ENCODE measurements at places on chromosomes 4 and X. TPM values are rescaled to one million over a fixed set of nuclear protein-coding genes. Genes with fewer than 3 reads are reported as not detected.

MMRN1 gene
- total RNA-seq = 96.3 TPM

GLUD2 gene
- 0.98 TPM for total RNA-seq

TMPRSS11F gene
- 13.8 TPM for total RNA-seq

WDR45 gene
- total RNA-seq = 72.7 TPM

GUCY2F gene
- total RNA-seq = not detected

TRIM60 gene
- total RNA-seq = not detected

DNA sequence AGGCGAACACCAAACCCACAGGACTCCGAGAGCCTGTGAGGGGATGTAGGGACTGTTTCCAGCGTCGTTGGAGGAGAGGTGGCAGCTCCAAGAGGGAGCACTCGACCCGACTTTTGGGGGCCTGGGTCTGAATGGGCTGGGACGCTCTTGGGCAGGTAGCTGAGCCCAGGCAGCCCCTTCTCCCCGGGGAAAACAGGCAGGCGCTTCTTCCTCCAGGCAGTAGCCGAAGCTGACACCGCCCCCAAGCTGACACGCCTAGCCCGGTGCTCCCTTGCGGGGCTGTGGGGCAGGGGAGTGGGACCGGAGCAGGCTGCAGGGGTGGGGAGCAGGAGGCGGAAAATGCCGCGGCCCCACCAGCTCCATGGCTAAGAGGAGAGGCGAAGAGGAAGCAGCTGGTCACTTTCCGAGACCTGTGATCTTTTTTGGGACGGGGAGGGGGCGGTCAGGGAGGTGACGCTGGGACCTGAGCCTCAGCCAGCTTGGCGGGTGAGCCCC is 4.2 kb downstream of the NKX1-1 start:
- no peak overlapping the region for H3K4me3 ChIP-seq
- H3K27me3 ChIP-seq = peaks cover 37% of the 10 kb centered on the region
- peaks cover 35% of the 10 kb centered on the region for H3K4me1 ChIP-seq

GRCh38 chr4:80033581-80033980 is 39.4 kb downstream of the ANTXR2 start:
- H3K27me3 ChIP-seq = no peaks in the 10 kb centered on the region
- H3K27ac ChIP-seq = no peak overlapping the region
- peaks cover 20% of the 10 kb centered on the region for H3K4me1 ChIP-seq
- DNase-seq = no peak
- no peak overlapping the region for H3K4me3 ChIP-seq
- H3K36me3 ChIP-seq = peaks cover 26% of the 10 kb centered on the region

DNA sequence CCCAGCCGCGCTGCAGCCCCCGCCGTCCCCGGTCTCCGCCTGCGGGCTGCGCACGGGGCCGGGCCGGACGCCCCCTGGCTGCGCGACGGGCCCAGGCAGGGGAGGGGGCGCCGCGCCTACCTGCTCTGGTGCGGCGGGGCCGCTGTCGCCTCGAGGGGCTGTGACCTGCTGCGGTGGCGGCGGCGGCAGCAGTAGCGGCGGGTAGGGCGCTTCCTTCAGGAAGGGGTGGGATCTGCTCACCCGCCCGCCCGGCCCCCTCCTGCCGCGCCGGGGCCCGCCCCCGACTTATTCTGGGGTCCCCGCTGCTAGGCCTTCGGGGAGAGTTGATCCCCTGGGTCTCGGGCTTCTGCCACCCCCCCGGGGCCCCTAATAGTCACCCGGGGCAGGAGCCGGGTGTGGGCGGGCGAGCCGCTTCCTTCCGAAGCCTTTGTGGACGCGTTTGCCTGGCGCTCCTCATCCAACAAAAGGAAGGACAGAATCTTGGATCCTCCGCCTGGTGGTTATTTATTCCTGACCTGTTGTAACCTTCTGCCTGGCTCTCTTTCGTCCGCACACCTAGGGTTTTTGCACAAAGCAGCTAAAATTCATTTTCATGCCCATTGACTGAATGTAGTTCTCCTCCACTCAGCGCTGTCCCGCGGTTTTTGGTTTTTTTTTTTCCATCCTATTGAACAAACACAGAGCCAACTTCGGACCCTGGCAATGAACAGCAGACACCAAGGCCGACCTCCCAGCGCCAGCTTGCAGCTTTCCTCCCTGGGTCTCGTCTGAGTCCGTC is at the start of gene TMEM150C:
TMEM150C (minus strand) TSS at position 203 of the 778 bp plus-strand sequence. CDS start 57,331 bp downstream, outside the sequence.
- no peak within 1 kb of the TSS for H3K27ac ChIP-seq
- H3K4me1 ChIP-seq = peaks cover 7% of the 10 kb centered on the region
- peak within 1 kb of the TSS; percentile 58 for H3K4me3 ChIP-seq
- DNase-seq = no peak
- no peaks in the 10 kb centered on the region for H3K27me3 ChIP-seq
- H3K36me3 ChIP-seq = no peaks in the 10 kb centered on the region

GRCh38 chr4:10703766-10704429 is 19.3 kb upstream of the CLNK start:
- H3K4me3 ChIP-seq = no peak overlapping the region
- H3K27me3 ChIP-seq = no peaks in the 10 kb centered on the region
- H3K27ac ChIP-seq = no peak overlapping the region
- no peaks in the 10 kb centered on the region for H3K36me3 ChIP-seq
- no peaks in the 10 kb centered on the region for H3K4me1 ChIP-seq

- no peak overlapping the region for H3K27ac ChIP-seq
- H3K36me3 ChIP-seq = no peaks in the 10 kb centered on the region
- no peak for DNase-seq
- no peaks in the 10 kb centered on the region for H3K4me1 ChIP-seq
- no peak overlapping the region for H3K4me3 ChIP-seq
Measured at GRCh38 chr4:46878641-46879040, 30.4 kb downstream of the COX7B2 start.

DNA sequence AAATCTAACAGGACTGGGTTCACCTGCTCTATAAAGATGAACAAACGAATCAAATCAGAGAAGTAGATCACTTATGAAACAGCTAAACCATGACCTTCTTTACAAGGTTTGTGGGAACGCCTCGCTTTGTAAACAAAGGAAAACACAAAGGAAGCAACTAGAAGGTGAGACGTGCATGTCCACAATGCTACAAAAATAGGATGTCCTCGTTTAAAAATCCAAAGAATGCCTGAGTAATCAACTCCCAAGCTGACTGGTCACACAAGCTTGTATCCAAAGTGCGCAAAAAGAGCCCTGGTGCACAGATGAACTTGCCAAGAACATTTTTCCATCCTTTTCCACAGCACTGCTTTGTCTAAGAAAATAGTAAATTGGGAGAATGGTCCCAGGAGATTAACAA is 6.3 kb upstream of the SH3KBP1 start:
- H3K4me3 ChIP-seq = no peak overlapping the region
- no peak overlapping the region for H3K27ac ChIP-seq

DNA sequence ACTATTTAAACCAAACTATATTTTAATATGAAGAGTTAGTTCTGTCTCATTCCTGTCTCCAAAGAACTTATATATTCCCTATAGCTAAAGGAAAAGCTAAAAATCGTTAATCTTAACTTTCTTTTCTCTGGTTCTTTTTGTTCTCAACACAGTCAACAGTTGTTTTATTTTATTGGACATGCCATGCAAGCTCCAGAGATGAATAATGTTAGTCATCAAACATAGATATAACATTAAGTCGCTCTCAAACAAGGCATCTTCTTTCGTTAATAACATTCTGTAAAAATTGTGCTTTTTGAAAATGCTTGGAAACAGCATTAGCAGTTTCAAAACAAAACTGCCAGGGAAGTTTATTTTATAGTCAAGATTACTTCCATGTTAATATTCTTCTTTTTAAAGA is 117.9 kb upstream of the GPM6A start:
- DNase-seq = no peak
- H3K36me3 ChIP-seq = no peaks in the 10 kb centered on the region
- H3K4me3 ChIP-seq = no peak overlapping the region
- no peaks in the 10 kb centered on the region for H3K4me1 ChIP-seq
- H3K27ac ChIP-seq = no peak overlapping the region

- no peaks in the 10 kb centered on the region for H3K4me1 ChIP-seq
- H3K27ac ChIP-seq = no peak overlapping the region
- DNase-seq = no peak
- no peaks in the 10 kb centered on the region for H3K36me3 ChIP-seq
- no peaks in the 10 kb centered on the region for H3K27me3 ChIP-seq
Measured at GRCh38 chr4:105483840-105484239, 10.0 kb upstream of the PPA2 start.

- no peaks in the 10 kb centered on the region for H3K36me3 ChIP-seq
- no peaks in the 10 kb centered on the region for H3K27me3 ChIP-seq
- no peak overlapping the region for H3K27ac ChIP-seq
Measured at GRCh38 chrX:111445485-111445884, 33.5 kb upstream of the DCX start.
